ENCODE measurements at places on chromosomes 3 and 15.
A peak's percentile ranks its signal among the peaks of the same experiment; 100 is the strongest.

GRCh38 chr3:18657858-18658820, 233.0 kb upstream of the SATB1 start:
- DNase-seq = no peak
- no peak overlapping the region for H3K4me3 ChIP-seq
- H3K4me1 ChIP-seq = no peaks in the 10 kb centered on the region
- H3K27ac ChIP-seq = no peak overlapping the region
- no peaks in the 10 kb centered on the region for H3K36me3 ChIP-seq

DNA sequence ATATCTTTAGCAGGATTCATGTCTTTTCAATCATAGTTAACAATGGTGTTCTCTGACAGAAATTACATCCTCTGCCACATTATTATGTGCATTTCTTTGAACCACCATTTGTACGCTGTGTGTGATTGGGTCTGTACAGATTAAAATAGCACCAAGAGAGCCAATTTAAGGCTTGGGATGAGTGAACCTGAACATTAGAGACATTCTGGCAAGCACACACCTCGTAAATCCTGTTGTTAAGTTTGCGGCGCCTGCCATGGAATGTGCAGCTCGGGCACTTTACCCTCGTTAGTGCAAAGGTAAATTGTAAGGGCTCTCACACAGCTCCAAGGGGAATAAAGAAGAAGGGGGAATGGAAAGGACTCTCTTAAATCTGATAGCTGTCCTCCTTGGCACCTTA, 482.4 kb upstream of the DPPA4 start:
- no peaks in the 10 kb centered on the region for H3K4me1 ChIP-seq
- H3K27ac ChIP-seq = no peak overlapping the region
- H3K4me3 ChIP-seq = no peak overlapping the region

GRCh38 chr3:155890671-155891190, 20.3 kb downstream of the GMPS start:
- H3K27me3 ChIP-seq = no peaks in the 10 kb centered on the region
- no peak overlapping the region for H3K27ac ChIP-seq
- H3K4me1 ChIP-seq = peaks cover 23% of the 10 kb centered on the region
- DNase-seq = no peak

DNA sequence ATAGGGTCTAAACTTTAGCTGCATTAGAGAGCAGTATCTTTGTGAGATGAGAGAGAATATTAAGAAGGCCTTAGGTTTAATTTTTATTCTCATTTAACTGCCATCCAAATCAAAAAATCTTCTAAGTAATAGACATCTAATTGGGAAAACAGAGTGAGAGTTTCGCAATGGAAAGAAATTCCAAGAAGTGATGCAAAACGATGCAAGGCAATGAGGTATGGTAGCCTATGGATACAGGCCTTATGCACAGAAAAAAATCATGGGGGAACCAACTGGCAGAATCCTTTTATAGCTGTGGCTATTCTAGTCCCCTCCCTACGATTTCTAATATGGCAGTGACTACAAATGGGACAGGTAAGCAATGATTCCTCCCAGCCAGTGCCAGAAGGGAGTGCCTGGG, 225.9 kb downstream of the GREM1 start:
- H3K27me3 ChIP-seq = no peaks in the 10 kb centered on the region
- no peaks in the 10 kb centered on the region for H3K36me3 ChIP-seq
- H3K4me3 ChIP-seq = no peak overlapping the region

DNA sequence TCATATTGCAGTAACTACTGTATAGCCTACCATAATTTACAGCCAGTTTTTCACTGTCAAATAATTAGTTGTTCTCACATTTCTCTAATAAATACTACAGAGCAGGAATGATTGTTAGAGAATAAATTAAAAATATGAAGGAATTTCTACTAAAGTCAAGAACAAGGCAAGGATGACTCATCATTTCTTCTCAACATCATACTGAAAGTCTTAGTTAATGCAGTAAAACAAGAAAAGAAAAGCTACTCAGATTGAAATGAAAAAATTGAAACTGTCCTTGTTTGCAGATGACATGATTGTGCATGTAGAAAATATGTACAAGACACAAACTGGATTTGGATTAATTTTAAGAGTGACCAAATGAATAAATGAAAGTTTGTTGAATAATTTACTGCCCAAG, 608.2 kb downstream of the NSUN3 start:
- H3K4me1 ChIP-seq = no peaks in the 10 kb centered on the region
- no peaks in the 10 kb centered on the region for H3K27me3 ChIP-seq
- H3K36me3 ChIP-seq = no peaks in the 10 kb centered on the region
- no peak for DNase-seq

DNA sequence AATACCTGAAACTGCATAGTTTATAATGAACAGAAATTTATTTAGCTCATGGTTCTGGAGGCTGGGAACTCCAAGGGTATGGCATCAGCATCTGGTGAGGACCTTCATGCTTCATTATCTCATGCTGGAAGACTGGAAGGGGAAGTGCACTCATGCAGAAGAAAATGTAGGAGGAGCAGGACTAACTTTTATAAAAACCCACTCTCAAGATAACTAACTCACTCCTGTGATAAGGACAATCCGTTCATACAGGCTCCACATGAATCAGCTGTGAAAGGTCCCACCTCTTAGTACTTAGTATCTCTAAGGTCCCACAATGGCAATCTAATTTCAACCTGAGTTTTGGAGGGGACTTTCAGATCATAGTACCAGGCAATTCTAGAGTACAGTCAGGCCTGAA, 33.6 kb upstream of the APH1B start:
- H3K4me3 ChIP-seq = no peak overlapping the region
- H3K36me3 ChIP-seq = peaks cover 9% of the 10 kb centered on the region
- peak overlapping the region; percentile 28 for H3K27ac ChIP-seq
- no peak for DNase-seq
- no peaks in the 10 kb centered on the region for H3K27me3 ChIP-seq

- H3K4me1 ChIP-seq = peaks cover 80% of the 10 kb centered on the region
- peak overlapping the region; percentile 88 for H3K27ac ChIP-seq
Observed at GRCh38 chr3:129603561-129603942, 2.9 kb downstream of the PLXND1 start.
